ENCODE measurements at places on chromosomes 12 and 14.

DNA sequence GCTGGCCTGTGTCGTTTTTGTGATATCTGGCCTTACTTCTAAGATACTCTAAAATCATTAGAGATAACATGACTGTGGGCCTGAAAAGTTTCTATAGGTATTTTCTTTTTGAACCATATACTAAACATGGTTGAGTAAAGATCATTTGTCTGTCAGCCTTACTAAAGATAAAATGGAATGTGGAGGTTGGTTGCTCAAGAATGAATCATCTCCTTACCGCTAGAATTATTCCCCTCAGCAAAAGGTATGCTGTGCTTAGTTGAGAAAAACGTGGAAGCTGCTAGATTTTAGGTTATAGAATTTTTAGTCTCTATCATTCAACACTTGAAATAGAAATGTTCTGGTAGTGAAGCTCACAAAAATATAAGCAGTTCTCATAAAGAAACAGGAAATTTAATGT lies 407.3 kb downstream of the AEBP2 start:
- no peak for DNase-seq

DNA sequence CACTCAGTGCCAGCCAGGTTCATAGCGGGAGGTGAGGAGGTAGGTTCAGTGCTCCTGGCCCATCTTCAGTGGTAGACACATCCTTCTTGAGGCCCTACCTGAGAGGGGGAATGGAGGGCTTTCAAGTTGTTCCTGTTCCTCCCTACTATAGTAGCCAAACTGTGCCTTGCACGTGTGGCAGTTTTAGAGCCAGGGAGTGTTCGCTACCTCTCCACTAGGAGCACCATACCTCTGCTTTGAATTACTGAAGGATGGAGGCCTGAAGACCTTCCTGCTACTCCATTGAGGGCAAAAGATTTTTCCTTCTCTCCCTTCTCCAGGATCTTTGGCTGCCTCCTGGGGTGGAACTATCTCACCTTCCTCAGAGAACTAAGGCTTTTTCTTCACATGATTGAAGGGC lies 5.9 kb upstream of the ALG10 start:
- no peak for DNase-seq

GRCh38 chr12:120358412-120359100 lies 10.4 kb downstream of the MSI1 start:
- DNase-seq, result no peak

DNA sequence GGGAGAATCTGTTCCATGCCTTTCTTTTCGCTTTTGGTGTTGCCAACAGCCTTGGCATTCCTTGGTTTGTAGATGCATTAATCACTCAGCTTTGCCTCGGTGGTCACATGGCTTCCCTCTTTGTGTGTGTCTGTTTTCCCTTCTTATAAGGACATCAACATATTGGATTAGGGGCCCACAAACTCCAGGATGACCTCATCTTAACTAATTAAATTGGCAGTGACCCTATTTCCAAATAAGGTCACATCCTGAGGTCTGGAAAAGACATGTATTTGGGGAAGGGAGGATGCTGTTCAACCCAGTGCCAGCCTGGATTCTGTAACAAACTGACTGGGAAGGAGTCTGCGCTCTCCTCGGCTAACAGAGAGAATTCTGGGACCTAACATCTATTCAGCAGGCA lies 365.7 kb upstream of the FKBP4 start:
- no peak for DNase-seq

- DNase-seq, result no peak
Measured at GRCh38 chr14:104935955-104936354, 11.3 kb downstream of the PLD4 start.

GRCh38 chr12:117046011-117046369 lies 53.2 kb downstream of the TESC start:
- no peak for DNase-seq

GRCh38 chr12:9694241-9694640 lies 24.7 kb downstream of the CLEC2D start:
- no peak for DNase-seq

DNA sequence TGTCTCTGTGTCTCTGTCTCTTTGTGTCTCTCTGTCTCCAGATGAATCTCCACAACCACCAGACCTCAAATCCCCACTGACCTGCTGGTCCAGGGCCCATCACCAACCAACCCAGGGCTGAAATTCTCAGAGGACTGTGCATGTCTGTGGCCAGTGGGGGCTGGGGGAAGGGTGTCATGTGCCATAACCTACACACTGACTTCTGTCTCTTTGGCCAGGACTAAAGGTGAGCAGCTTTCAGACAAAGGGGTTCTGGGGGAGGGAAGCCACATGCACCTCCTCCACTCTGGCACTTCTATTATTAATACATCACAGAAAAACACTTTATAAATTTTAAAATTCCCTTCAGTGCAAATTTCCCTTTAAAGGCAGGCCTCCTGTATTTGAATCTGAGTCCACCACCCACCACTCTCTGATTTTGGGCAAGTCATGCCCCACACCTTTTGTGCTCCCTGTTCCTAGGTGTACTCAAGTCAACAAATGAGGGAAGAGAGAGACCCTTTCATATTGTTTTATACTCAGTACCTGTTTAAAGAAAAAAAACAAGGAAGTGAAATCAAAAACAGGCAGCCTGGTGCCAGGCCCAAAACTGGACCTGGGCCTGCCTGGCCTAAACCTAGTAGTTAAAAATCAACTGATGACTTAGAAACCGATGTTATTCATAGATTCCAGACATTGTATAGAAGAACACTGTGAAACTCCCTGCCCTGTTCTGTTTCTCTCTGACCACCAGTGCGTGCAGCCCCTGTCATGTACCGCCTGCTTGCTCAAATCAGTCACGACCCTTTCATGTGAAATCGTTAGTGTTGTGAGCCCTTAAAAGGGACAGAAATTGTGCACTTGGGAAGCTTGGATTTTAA lies 80.2 kb downstream of the TUNAR start:
- DNase-seq, result no peak

DNA sequence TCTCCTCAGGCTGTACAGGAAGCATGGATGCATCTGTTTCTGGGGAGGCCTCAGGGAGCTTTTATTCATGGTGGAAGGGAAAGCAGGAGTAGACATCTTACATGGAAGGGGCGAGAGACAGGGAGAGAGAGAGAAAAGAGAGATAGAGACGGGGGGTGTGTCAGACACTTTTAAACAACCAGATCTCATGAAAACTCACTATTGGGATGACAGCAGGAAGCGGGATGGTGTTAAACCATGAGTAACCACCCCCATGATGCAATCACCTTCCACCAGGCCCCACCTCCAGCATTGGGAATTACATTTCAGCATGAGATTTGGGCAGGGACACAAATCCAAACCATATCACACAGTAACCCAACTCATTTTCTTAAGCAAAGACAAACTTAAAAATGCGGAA lies 110.0 kb upstream of the EEA1 start:
- no peak for DNase-seq

DNA sequence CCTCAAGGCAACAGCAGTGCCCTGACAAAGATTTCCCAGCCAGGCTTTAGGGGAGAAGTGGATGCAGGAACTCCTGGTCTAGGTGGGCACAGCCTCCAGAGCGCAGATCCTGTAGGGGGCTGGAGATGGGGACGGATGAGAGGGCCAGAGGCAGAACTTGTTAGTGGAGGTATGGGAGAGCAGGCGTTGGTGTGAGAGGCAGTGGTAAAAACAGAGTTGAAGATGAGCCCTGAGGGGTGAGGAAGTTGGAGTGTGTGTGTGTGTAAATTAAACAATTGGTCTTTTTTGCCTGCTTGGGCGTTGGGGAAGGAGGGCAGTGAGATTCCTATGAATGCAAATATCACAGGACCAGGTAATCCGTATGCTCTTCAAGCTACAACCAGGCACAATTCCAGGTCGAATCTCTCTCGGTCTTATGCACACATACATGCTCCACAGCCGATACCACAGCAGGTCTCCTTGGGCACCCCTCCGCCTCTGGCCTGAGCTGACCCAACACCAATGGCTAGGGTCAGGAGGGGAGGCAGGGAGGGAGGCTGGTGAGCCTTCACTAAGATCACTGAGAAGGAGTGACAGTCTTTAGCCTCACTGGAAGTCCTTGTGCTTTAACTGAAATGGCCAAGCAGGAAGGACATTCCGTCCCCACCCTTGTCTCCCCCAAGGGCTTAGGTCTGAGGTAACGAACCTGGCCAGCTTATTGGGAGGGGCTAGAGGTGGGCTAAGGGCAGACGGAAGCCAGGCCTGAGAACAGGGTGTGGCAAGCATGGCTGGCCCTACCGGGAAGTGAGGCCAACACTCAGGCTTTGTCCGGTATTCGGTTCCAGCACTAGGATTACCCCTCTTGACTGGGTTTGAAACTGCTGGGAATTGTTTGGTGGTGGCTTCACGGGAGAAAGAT lies 1.5 kb upstream of the KRT7 start:
- DNase-seq, result no peak

DNA sequence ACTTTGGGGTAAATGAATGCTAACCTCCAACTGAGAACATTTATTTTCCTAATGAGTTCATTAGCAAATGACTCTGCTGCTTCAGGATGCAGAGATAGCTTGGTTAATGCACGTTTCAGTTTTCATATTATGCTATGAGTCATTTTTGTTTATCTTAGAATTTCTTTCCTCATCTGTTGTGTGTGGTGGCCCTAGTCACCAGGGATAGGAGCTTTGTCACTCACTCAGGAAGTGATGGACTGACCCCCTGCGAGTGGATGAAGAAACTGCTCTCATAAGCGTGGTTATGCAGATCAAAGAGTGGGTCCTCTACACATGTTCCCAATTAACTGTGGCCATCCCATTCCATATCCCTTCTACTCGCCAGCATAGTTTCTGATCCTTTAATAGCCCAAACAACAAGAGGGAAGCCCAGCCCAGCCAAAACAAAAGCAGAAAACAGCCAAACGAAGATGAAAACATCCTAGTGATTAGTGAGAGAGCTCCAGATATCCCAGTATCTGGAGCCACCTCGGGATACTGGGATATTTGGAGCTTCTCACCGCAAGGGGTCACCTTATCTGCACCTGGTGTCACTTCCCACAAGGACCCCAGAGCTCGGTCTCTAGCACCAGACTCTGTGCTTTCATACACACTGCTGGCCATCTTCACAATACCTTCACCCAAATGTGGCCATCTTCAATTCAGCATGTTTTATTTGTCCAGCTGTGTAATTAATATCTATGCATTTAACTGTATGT lies 8.6 kb downstream of the TC2N start:
- no peak for DNase-seq

DNA sequence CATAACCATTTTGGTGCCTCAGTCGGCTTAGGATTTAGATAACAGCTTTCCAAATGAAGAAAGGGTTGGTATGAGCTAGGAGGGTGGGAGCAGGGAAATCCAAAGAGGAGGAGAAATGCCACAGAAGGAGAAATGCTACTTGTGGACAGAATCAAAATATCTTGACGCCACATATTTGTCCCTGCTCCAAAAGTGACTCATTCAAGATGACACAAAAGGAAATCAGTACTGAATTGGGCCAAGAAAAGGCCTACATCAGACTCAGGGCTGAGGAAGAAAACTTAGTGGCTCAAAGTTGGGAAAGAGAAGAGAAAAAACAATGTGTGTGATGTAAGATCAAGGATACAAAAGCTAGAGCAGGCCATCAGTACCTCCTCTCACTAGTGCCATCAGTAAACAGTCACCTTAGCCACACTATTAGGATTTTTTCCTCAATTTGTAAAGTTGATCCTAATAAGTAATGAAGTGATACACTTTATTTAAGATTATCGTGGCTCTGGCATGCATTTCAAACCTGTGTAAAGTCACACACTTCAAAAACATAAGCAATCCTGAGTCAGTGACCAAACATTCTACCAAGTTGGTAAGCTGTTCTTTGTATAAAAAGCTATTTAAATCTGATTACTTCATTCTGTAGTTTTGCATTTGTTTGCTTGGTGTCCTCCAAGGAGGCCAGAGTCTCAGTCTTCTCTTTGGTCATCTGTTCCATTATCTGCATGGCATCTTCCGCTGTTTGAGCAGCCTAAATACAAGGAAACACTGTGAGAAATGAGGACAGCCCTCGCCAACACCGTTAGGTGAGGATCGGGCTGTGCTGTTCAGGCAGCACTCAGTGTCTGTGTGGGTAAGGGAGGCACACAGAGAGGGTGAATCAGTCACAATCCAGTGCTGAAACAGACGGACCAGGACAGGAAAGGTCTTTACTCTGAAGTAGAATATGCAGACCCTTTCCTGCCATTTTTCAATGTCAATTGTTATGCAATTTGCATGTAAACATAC lies 52.6 kb upstream of the VPS33A start:
- no peak for DNase-seq

- no peak for DNase-seq
Measured at GRCh38 chr12:8849876-8850275, 27.5 kb downstream of the A2ML1 start.

- no peak for DNase-seq
Measured at GRCh38 chr12:81517296-81517695, 241.9 kb downstream of the PPFIA2 start.

DNA sequence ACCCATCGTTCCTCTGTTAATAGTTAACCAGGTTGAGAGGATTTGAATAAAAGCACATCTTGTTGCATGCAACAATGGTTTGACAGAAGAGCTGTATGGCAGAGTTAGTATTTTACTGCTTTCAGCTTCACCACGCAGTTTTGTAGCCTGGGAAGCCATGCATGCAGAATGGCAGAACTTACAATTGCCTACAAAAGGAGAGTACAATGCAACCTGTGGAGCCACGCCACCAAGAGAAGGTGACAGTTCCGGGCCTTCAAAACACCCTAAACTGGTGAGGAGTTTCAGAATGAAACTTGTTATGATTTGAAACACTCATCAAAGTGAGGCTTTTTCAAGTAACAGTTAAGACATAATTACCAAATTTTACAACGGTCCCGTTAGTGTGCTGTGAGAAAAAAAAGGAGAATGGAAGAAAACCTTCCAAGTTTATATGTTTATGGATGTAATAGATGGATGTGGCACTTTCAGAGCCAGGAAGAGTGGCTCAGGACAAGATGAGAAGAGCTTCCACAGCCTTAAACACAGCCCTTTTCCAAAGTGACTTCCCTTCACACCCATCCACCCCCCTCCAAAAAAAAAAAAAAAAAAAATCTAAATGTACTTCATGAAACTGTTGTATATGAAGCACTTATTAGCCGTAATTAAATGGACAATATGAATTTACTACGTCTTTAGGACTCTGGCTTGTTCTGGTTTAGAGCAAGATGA lies 158.7 kb downstream of the EGLN3 start:
- DNase-seq, result no peak

- DNase-seq, result no peak
Measured at GRCh38 chr14:48786498-48786897, 799.7 kb downstream of the RPS29 start.

DNA sequence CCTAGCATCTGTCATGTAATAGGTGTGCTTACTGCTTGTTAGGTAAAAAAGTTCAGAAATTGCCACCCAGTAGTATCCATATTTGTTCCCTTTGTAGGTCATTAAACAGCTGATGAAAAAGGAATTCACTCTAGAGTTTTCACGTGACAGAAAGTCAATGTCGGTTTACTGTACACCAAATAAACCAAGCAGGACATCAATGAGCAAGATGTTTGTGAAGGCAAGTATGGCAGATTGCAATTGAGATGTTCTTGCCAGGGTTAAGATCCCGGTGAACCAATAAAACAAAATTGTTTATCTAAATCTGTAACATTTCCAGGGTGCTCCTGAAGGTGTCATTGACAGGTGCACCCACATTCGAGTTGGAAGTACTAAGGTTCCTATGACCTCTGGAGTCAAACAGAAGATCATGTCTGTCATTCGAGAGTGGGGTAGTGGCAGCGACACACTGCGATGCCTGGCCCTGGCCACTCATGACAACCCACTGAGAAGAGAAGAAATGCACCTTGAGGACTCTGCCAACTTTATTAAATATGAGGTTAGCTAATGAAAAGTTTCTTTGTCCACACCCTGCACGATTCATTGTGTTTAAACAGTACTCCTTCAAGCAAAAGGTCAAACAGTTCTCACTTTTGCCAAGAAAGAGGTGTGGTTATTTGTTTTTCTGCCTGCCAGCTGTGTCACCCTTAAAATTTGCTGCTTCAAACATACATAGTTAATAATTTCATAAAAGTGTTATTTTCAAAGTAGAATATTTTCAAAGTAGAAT lies 58.3 kb downstream of the ATP2A2 start:
- DNase-seq, result no peak

Measured in activated naive CD8-positive, alpha-beta T cell treated with anti-CD3 and anti-CD28 coated beads, Interleukin-2, amount 50 U/mL, for 16 hours (primary cell).